ENCODE measurements at places on chromosomes 3 and 15.

GRCh38 chr15:66298803-66299251, 5.5 kb downstream of the DIS3L start:
- DNase-seq = no peak

DNA sequence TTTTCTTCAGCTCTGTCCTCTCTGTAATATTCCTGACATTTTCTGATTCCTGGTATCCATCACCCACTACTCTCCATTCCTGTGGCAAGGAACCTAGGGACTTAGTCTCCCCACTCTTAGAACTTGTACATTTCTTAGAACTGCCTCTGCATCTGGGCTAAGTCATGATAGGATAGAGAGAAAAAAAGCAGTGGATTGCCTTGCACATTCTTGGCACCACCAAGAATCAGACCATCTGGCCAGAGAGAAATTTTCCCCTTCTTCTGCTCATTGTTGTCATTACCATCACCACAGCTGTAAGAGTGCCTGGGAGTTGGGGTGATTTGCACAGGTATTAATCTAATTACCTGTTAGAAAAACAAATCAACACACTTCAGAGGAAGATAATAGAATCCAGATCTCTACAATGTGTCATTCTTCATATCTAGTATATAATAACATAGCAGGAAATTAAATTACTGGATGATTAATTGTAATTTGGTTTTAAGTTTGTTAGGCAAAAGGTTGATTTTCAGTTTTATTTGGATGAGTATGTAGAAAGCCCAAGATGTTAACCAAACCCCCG, 264.8 kb upstream of the ZPLD1 start:
- DNase-seq = no peak

GRCh38 chr15:70853973-70854665, at the start of gene LARP6:
Gene LARP6, minus strand, starts transcription at chr15:70854157. Its CDS starts 69 bp downstream, at chr15:70854088.
- DNase-seq = no peak

DNA sequence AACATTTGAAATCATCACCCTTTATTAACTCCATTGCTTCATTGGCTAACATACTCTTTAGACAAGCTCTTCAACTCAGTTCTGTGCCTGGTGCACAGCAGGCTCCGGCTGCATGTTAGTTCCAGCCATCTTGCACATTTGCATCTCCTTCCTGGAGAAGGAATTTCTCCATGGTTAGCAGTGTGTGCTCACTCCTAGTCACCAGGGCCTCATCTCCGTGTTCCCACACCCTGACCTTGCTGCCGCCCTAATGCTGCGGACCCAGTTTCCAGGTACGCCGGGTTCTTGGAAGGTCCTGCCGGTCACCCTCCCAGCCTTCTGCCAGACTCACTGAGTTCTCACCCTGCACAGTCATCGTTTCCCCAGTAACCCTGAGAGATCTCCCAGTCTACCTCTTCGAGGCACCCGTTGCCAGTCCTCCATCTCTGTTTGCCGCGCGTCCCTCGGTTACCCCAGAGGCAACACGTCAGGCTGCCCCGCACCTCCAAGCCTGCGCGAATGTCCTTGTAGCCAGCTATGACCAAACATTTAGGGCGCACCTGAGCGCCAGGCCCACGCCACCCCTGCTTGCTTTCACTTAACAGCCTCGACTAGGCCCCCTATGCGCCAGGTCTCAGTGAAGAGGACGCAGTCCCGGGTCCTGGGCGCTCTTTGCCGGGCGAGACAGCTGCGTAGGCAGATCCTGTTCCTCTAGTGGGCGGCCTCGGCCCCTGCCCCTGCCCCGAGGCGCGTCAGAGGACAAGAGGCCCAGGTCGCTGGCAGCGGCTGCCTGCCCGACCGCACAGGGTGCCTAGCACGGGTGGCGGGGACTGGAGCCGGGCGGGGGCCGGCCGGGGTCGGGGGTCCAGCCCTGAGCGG, 747 bp upstream of the ZNF592 start:
- DNase-seq = peak; percentile 74

- no peak for DNase-seq
Observed at GRCh38 chr15:101188637-101189408, 63.0 kb downstream of the CHSY1 start.

- DNase-seq = no peak
Observed at GRCh38 chr3:31369637-31370379, 162.9 kb upstream of the STT3B start.

- DNase-seq = no peak
Observed at GRCh38 chr15:74234598-74234875, 1.6 kb upstream of the CCDC33 start.

GRCh38 chr15:33679061-33679460, 289.2 kb upstream of the CHRM5 start:
- DNase-seq = no peak

DNA sequence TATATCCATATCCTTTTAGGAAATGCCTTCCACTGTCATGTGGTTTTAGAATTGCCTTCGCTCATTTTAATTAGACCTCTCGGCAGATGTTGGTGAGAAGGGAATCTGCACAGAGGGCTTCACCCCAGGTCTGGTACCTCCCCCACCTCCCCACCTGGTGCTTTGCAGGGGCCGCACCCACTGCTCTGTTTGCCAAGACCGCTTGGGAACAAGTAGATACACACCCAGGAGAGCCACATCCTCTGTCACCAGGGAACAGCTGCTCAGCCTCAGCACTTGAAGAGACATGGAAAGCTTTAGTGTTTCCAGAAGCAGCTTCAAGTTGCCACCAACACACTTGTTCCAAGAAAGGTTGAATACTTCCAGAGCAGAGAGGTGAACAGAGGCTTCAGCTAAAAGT, 21.8 kb downstream of the LRRC31 start:
- no peak for DNase-seq

DNA sequence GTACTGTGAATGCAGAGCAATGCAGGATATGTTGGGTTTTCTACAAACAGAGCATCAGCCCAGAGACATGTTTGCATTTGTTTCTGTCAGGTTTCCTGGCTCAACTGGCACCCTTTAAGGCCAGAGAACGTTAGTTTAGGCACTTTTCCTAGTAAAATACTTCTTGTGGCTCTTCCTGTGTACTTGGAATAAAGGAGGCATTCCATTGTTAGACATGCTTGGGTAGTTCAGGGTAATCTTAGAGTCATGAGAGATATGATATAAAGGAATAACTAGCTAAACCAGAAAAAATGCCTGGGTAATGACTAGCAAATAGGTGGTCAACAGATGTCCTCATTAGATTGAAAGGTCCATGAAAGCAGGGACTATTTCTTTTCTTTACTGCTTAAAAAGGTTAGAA, 60.4 kb upstream of the RBM5 start:
- DNase-seq = no peak

DNA sequence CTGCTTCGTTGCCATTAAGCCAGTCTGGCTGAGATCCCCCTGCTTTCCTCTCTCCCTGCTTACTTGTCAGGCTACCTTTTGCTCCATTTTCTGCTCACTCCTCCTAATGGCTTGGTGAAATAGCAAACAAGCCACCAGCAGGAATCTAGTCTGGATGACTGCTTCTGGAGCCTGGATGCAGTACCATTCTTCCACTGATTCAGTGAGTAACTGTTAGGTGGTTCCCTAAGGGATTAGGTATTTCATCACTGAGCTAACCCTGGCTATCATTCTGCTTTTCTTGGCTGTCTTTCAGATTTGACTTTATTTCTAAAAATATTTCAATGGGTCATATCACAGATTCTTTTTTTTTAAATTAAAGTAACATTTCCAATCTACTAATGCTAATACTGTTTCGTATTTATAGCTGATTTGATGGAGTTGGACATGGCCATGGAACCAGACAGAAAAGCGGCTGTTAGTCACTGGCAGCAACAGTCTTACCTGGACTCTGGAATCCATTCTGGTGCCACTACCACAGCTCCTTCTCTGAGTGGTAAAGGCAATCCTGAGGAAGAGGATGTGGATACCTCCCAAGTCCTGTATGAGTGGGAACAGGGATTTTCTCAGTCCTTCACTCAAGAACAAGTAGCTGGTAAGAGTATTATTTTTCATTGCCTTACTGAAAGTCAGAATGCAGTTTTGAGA, 25.0 kb downstream of the CTNNB1 start:
- no peak for DNase-seq

GRCh38 chr3:197006446-197006845, 23.2 kb downstream of the MELTF start:
- DNase-seq = no peak

- no peak for DNase-seq
Observed at GRCh38 chr3:126084768-126085180, 850 bp upstream of the SLC41A3 start.

DNA sequence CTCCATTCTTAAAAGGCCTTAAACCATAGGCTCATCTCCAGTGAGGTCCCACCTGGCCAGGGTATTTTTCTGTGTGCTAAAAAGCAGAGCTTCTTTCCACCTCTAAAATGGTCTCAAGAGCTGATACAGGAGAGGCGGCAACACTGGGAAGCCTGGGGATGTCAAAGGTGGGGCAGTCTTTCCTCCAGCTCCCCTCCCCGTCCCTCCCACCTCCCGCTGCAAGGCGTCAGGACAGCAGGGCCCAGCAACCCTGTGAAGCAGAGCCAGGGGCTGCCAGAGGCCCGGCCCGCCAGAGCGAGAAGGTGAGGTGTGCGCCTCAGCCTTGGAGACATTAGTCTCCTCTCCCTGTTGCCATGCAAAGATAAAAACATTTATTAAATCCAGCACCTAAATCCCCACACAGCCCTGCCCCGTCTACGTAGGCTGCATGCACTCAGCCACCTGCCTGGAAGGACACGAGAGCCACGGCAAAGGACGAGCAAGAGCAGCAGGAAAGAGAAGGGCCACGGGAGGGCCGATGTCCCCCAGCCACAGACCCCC, 75.6 kb downstream of the FAM174B start:
- DNase-seq = no peak

DNA sequence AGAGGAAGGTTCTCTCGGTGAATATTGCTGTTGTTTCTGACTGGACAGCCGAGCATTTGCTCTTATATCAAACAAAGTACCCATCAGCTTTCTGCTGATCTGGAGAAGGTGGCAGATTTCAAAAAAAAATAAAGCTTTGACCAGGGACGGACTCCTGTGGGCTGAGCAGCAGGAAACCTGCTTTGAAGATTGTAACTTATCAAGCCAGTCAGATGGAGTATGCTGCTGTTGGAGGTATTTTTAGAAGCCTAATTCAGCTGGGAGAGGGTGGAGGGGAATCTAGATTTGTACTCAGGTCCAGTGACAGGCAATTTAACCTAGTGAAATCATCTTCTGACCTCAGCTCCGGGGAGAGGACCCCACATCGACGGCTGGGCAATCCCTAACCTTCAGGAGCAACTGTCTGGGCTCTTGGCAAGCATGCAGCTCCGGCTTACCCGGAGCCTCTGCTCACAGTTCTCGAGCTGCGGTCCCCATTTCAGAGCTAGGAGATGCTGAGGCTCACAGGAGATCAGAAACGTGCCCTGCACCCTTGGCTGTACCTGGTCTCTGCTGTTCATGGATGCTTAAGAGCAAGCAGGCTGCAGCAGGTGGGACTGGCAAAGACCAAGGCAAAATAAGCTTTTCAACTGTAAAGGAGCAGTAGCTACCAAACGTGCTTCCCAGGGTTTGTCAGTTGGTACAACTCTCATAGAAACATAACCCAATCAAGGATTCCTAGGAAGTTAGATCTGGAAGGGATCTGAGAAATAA, 89.3 kb upstream of the ST8SIA2 start:
- DNase-seq = no peak

DNA sequence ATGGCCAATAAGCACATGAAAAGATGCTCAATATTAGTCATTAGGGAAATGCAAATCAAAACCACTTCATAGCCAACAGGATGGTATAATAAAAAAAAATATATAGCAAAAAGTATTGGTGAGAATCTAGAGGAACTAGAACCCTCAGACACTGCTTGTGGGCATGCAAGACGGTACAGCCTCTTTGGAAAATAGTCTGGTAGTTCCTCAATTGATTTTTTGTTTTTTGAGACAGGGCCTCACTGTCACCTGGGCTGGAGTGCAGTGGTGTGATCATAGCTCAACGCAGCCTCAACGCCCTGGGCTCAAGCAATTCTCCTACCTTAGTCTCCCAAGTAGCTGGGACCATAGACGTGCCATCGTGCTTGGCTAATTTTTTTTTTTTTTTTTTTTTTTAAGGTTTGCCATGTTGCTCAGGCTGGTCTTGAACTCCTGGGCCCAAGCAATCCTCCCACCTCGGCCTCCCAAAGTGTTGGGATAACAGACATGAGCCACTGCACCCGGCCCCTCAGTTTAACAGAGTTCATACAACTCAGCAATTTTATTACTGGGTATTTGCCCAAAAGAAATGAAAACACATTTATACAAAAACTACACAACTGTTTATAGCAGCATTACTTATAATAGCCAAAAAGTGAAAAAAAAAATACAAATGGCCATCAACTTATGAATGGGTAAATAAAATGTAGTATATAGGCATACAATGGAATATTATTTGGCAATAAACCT, 5.1 kb downstream of the PRC1 start:
- DNase-seq = no peak

GRCh38 chr15:40357246-40357645, 773 bp upstream of the DISP2 start:
- DNase-seq = no peak

GRCh38 chr3:188701485-188701969, 470.2 kb upstream of the TPRG1 start:
- no peak for DNase-seq

- no peak for DNase-seq
Observed at GRCh38 chr15:99635794-99636193, 70.0 kb downstream of the MEF2A start.

DNA sequence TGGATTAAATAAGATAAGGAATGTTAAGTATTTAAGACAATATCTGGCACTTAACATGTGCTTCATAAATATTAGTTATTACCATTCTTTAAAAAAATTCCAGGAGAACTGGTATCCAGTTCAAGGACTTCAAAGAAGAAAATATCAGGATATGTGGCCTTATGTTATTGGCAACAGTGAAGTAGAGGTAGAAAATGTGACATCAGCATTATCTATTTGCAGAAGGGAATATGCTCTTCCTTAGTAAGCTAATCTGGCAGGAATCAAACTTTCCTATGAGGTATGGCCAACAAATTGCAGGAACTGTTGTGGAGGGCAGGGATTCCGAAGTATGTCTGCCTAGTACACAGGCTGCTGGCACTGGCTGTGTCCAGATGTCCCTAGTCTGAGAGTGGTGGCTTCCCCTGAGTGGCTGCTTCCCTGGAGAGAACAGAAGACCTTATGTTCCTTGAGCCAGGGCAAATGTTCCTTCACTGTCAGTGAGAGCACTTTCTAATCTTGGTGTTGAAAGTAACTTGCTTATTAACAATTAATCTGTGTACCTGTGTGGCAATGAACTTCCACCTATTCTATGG, 351.7 kb upstream of the THRB start:
- DNase-seq = no peak

DNA sequence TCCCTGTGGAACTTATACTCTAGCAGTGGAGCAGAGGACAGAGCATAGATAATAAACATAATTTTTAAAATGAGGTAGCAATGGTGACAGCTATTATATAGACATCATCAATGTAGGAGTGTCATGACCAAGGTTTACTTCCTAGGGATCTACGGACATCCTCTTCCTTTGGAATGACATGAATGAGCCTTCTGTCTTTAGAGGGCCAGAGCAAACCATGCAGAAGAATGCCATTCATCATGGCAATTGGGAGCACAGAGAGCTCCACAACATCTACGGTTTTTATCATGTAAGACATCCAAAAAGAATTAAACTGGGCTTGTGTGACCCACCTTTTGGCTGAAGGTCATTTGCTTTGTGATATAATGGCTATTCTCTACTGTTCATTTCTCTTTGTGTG, 30.1 kb upstream of the CAPN3 start:
- DNase-seq = no peak

GRCh38 chr3:2851835-2852234, 258.3 kb downstream of the IL5RA start:
- no peak for DNase-seq

Measured in T-helper 2 cell treated with Interferon-gamma antibody and Interleukin-4, amounts not matched to agents 5 μg/mL and 100 μg/mL, for 36 hours (primary cell).